Endodermal cell (in vitro differentiated cells): ENCODE measurements at places on chromosomes 7 and 10. TPM values are rescaled to one million over a fixed set of nuclear protein-coding genes. Genes with fewer than 3 reads are reported as not detected.

PHKG1 gene
- total RNA-seq: 0.46 to 1.5 TPM (median 0.72 TPM) in 3 replicates

CPA2 gene
- total RNA-seq: 0.40 and 0.81 TPM in 2 replicates

CASTOR2 gene
- total RNA-seq: 105 and 116 TPM in 2 replicates

HOXA13 gene
- total RNA-seq: 0.19 TPM in 1 of 3 replicates, not detected in the others

GPC2 gene
- 36.1 and 39.3 TPM in 2 replicates for total RNA-seq

CNPY1 gene
- not detected in 2 replicates for total RNA-seq

CCDC172 gene
- total RNA-seq: not detected in 3 replicates

CHN2 gene
- total RNA-seq: 3.3 to 14.9 TPM (median 14.0 TPM) in 3 replicates

HOXA6 gene
- total RNA-seq: not detected in 2 replicates

MALRD1 gene
- total RNA-seq: 1.1 to 2.6 TPM (median 1.5 TPM) in 3 replicates

CACNB2 gene
- total RNA-seq: 1.9 to 3.3 TPM (median 2.2 TPM) in 3 replicates
